ENCODE measurements at places on chromosomes 5 and 9.

GRCh38 chr9:85142968-85143367, 473.4 kb downstream of the NTRK2 start:
- DNase-seq, result no peak

DNA sequence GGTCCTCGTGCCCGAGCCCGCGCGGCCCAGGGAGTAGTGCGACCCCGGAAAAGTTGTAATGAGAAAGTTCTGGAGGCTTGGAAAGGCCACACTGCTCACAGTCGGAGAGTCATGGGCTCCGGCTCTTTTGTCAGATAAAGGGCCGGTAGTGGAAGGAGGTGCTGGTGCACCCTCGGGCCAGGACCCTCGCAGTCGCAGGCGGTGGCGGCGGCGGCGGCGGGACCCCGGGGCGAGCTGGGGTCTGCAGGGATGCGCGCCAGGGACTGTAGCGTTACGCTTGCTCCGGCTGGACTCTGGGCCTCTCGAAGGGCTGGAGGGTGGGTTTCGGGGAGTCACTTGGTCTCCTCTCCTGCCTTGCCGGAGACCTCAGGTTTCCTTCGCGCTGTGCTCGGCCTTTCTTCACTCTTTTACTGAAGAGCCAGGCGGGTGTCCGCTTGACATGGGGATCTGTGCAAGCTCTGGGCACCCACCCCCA, 1.5 kb downstream of the RORB start:
- no peak for DNase-seq

GRCh38 chr5:42720251-42720650, 36.4 kb upstream of the CCDC152 start:
- DNase-seq, result no peak

DNA sequence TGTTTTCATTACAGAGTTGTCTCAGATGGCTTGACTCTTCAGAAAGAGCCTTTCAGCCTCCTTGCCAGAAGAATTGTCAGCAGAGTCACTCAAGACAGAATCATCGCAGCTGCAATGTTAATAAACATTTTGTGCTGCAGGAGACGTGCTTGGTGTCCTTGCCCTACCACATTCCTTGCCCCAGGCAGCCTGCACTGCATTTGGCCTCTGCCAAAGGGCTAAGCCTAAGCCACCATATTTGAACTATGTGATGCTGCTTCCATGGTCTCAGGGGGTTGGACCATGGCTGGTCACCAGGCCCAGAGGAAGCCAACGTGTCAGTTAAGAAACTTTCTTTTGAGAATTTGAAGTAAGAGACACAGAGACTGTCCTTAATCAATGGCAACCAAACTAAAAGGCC, 145.4 kb downstream of the ACTL7B start:
- DNase-seq, result no peak

DNA sequence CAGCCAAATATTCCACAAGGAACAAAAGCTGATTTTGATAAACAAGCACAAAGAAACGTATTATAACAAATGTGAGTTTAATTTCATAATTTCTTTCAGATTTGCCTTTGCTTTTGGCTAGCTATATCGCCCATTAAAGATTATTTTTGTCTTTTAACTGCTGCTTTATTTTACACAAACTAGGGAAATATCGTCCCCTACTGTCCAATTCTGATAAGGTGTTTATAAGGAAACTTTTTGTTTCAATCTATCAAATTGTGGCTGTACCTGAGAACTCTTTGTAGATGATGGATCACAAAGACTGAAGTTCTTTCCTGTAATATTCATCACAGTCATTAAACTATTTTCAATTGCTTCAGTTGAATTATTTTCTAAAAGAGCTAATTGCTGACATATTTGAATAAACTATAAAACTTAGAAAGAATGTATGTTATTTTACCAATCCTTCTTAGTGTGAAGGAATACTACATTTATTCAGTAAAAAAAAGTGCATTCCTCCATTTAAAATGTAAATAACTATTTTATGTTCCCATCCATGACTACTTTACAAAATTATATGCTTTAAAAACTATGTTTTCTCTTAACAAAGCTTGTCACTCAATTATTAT, 431.3 kb upstream of the ITGA1 start:
- DNase-seq, result no peak
